Fibroblast of gingiva (primary cell): ENCODE measurements at places on chromosomes 1 and 21.

GRCh38 chr1:60059468-60059867 is 14.1 kb downstream of the C1orf87 start:
- no peak for DNase-seq

GRCh38 chr1:224626042-224626441 is 9.9 kb downstream of the CNIH3 start:
- DNase-seq = peak; percentile 36

DNA sequence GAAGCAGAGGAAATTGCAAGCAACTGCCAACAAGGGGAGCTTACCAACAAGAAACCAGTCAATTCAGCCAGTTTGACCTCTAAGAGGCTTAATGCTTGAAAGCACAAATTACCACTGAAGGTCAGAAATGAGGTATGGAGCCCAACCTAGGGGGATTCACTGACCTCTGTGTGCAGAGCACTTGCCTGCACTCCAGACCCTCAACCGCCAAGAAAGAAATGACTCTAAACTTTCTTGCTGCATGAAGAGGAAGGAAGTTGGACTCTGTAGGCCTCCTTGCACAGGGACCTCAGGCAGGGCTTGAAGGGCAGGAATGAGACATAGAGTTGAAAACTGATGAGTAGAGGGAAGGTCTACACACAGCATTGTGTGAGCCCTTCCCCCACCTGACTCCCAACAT is 10.0 kb downstream of the ARMH1 start:
- DNase-seq = no peak

DNA sequence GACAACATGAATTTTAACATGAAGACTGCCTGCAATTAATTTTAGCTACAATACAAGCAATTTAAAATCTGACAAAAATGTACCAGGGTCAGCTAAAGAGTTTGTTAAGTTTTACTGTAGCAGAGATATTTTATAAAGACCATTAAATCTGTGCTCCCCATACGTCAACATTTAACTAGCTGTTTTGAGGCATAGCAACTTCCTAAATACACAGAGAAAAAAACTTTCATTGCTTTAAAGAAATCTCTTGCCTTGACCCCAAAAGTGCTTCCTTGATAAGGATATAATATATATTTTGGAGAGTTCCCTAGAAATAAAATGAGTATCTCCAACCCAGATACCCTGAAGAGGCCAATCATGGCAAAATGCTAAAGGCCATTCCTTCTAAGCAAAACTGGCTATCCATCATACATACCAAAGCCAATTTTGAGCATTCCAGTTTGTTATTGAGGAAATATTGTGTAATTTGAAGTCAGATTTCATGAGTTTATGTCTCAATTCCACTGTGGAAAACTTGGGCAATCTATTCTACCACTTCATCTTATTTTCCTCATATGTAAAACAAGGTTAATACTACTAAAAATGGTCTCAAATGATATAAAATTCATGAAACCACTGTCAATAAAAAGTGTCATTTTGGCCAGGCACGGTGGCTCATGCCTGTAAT is 19.1 kb downstream of the ASPM start:
- peak; percentile 83 for DNase-seq

DNA sequence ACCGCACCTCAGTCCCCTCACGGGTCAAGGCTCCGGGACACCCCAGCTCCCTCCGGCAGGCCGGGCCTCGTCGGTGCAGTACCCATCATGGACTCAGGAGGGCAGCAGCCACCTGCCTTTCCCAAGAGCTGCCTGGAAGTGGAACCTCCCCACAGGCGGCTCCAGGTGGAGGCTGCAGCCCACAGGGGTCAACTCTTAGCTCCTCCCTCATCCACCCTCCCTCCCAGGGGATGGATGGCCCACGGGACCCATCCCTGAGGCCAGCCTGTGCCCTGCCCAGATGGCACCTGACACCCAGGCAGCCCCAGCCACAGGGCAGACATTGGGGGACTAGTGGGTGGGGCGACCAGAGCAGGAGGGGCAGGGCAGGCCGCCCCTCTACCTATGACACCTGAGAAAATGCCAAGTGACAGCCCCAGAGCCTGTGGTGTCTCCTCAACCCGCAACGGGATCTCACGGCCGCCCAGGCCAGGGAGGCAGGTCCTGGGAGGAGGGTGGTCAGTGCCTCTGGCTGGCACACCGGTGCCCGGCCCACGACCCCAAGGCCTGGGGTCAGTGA is 1.2 kb upstream of the ARHGEF16 start:
- peak; percentile 41 for DNase-seq

GRCh38 chr1:56425494-56426037 is 153.8 kb downstream of the PLPP3 start:
- DNase-seq = no peak

GRCh38 chr1:97414682-97415312 is 506.0 kb downstream of the DPYD start:
- DNase-seq = no peak

DNA sequence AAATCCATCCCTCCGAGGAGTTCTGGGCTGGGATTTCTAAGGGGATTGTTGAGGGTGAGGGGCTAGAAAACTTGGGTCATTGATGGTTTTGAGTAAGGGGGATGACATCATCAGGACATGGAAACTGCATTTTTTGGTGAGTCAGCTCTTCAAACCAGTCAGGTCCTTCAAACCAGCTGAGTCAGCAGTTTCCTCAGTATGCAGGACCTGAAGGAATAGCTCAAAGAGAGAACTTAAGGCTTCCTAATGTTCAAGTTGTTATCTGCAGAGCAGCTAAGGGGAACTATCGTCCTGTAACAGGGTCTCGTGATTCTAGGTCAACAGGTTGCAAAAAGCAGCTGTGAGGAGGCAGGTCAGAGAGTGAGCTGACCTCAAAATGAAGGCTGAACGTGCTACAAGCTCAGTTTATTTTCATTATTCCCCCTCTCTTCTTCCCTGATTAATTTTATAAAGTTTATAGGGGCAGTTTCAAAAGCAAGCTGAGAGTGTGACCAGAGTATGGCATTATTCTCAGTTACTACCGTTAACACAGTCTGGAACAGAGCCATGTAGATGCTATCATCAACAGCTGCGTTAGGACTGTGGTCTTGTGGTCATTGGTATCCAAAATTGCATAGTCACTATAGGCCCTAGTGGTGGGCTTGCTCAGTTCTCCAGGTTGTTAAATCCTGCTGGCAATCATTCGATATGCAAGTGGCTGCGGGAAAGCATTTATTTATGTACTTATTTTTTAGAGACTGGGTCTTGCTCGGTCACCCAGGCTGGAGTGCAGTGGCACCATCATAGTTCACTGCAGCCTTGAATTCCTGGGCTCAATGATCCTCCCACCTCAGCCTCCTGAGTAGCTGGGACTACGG is 10.7 kb upstream of the SDC3 start:
- DNase-seq = peak; percentile 25

- DNase-seq = no peak
Measured at GRCh38 chr21:26837539-26837938, 7.7 kb downstream of the ADAMTS1 start.

DNA sequence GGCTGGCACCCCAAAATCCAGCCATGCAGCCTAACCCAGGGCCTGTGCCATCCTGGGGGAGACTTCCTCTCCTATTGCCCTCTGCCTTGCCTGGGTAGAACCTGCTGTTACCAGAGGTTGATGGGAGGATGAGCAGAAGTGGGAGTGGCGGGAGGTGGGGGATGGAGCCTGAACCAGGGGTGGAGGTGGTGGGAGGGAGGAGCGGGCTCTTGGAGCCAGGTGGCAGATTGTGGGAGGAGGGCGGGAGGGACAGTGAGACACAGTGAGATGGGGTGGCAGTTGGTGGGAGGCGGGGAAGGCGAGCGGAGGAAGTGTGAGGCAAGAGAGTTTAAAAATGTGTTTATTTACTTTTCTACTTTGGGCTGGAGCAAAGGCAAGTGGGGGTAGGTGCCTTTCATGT is 87.3 kb downstream of the KCNJ6 start:
- no peak for DNase-seq

DNA sequence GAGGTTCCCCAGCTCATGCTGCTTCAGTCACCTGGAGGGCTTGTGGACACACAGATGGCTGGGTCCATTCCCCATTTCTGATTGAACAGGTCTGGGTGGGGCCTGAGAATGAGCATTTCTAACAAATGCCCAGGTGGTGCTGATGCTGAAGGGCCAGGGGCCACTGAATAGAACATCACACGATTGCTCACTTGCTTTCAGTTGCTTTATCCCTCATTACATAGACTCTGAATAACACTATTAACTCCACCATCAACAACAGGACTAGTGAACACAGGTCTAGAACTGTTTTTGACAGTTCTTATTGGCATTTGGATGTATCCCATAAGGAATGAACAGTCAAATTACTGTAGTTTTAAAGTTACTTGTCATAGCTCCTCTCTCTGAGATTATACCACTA is 12.1 kb downstream of the TRAPPC10 start:
- DNase-seq = no peak

DNA sequence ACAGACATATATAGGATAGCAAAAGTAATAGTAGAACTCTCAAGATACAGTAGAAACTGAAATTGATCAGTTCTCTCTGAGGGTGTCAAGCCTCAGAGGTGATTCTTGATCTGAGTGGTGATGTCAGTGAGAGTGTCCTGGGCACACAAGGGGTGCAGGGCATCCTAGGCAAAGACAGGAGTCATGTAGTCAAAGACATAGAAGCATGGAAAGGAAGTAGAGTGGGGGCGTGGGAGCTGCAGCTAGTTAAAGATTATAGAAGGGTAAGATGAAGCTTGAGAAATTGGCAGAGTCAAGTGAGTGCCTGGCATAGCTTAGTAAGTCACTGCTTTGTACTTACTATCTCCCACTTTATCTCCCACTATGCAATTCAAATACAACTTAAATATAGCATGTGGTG is 22.8 kb downstream of the CDC7 start:
- no peak for DNase-seq

GRCh38 chr1:108601708-108602410 is 42.0 kb downstream of the EEIG2 start:
- no peak for DNase-seq

DNA sequence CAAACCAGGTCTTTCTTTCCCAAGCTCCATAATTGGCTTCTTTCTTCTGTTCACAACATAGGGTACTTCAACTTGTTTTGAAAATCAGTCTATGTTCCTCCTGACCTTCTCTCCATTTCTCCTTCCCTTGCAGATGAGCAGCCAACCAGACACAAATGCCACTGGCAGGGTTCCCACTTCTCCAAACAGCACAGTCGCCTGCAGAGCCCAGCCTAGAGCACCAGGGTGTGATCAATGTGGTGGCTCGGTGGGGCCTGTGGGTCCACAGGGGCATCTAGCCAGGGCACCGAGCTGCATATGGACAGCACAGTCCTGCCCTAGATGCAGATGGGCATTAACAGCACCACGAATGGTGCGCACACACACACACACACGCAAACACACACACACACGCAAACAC is 112.8 kb downstream of the NPHP4 start:
- DNase-seq = no peak

DNA sequence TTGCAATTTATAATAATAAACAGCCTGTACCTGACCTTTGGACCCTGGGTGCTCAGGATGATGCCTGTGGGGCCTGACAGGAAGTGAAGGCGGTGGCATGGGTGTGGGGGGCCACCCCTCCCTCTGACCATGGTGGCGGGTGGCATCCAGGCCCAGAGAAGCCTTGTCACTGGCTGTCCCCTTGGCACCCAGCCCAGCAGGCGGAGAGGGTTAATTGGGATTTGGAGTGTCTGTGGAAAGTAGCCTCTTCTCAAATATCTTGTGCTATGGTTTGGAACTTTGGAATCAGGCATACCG is 20.5 kb downstream of the SOX13 start:
- DNase-seq = no peak

DNA sequence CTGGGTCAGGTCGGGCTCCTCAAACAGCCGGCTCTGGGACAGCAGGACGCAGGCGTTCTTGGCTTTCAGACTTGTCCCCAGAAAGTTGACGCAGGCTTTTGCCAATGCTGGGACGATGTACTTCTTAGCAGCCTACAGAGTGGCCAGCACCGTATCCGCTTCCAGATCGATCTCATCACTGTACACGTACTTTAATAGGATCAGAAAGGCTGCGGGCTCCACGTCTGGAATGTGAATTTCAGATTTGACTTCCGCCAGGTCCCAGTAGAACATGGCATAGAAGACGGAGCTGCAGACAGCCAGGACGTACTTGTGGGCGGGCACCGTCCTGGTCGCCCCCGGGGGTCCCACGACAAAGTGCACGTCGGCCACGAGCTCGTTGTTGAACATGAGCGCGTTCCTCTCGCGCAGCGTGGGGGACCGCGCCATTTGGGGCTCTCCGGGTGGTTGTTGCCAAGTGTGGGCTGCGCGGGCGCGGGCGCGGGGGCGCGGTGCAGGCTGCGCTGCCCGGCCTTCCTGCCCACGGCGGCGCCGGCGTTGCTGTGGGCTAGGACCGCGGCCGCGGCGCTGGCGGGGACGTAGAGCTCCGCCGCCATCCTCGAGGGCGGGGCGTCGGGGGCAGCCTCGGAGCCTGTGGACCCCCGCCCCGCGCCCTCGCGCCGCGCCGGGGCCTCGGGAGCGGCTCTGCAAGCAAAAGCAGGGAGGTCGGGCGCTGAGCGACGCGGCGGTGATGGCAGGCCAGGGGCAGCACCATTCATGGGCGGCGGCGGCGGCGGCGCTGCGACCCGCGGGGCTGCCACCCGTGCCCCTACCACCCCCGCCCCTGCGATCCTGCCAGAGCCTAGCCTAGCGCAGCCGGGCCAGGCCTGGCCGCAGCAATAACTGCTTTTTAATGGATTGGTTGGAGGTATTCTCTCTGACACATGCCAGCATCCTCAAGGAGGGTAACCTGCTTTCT is 10.6 kb downstream of the CNR2 start:
- DNase-seq = no peak

DNA sequence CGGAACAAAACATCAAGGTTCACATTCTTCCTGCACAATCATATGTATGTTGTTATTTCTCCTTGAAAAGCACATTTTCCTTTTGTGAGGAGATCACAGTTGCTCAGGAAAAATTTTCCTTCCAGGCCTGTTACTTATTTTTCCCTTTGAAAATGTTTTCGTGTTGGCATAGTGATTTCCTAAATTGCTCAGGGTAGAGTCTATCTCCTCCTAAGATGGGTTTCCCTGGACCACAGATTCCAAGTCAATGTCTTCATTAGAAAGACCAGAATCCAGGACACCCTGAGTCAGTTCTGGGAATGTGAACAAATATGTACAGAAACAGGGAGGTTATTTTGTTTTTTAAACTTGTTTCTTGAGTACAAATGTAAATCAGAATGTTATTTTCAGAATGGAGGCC is 94.3 kb upstream of the C1orf105 start:
- DNase-seq = peak; percentile 10

DNA sequence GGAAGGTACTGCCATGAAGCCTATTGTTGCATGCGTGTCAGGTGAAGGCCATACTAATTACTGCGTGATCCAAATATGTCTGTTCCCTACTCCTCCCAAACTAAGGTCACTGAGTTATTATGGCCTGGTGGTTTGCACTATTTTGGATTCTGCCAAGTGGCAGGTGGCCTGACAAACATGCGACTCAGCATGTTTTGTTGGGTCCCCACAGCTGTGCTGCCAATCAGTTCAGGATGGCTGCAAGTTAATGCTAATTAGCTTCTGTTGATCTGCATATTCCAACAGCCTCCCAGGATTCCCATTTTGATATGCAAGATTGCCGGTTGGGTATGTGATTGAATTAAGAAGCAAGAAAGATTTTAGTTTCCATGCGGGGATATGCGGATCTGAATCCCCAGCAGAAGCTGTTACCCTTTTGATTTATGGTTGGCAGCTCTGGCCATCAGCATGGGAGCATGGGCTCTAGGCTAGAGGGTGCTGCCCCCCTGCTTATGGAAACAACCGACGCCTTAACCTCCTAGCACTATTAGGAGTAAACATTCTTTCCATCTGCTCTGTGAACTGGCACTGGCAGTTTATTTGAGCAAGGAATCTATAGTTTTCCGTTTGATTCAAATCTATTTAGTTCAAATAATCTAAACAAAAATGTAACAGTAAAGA is 429.8 kb upstream of the C1orf87 start:
- DNase-seq = no peak

- DNase-seq = peak; percentile 40
Measured at GRCh38 chr1:29136391-29136915, 12.8 kb upstream of the TMEM200B start.
